ENCODE measurements at places on chromosomes 7 and 10. TPM values are rescaled to one million over a fixed set of nuclear protein-coding genes. Genes with fewer than 3 reads are reported as not detected.

Gene JAZF1
- 24.9 TPM for polyA plus RNA-seq

- DNase-seq: no peak
Measured at GRCh38 chr10:2300231-2300630, 562.9 kb upstream of the ADARB2 start.

Gene STRIP2
- 9.3 TPM for polyA plus RNA-seq

DNA sequence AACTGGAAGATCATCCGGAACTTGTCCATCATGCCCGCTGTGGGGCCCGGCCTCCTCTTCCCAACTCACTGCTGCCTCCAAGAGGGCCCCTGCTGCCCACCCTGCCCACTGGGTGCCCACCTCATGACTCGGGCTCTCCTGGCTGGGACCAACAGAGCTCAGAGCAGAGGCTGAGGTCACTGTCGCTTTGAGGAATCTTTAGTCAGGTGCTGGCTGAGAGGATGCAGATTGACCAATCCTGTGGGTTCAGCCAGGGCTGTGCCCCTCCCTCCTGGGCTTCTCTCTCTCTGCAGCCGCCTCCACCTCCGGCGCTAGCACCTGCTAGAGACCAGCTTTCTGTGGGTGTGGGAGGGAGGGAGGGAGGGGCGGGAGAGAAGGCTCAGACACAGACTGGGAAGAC lies at the start of gene CALHM1:
Gene CALHM1 (minus strand): TSS at position 181 of the 400 bp plus-strand sequence. CDS start 149 bp downstream, at position 32.
- no peak for DNase-seq

- DNase-seq: no peak
Measured at GRCh38 chr10:69303632-69304051, 25.3 kb downstream of the HK1 start.

Gene ATRNL1
- polyA plus RNA-seq: 0.45 TPM

- no peak for DNase-seq
Measured at GRCh38 chr10:121803611-121804010, 124.2 kb downstream of the ATE1 start.

- no peak for DNase-seq
Measured at GRCh38 chr10:22816298-22816653, 101.9 kb upstream of the PIP4K2A start.

- DNase-seq: peak; percentile 10
Measured at GRCh38 chr10:111129363-111129762, 52.5 kb downstream of the ADRA2A start.

- no peak for DNase-seq
Measured at GRCh38 chr10:132436861-132437410, 39.9 kb downstream of the PWWP2B start.

DNA sequence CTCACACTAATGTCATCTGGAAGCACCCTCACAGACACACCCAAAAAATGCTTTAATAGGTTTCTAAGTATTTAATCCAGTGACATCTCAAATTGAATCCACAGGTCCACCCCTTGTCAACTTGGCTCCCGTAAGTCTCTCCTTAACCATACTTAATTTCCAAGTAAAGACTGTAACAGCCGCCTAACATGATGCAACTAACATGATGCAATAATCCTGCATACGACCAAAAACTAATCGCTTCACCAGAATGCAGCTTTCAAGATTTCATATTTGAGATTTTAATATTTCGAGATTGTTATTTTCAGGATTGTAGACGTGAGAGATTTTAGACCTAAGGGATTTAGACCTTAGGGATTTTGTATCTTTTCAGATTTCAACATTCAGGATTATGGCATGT lies 3.7 kb upstream of the HDAC9 start:
- DNase-seq: no peak

DNA sequence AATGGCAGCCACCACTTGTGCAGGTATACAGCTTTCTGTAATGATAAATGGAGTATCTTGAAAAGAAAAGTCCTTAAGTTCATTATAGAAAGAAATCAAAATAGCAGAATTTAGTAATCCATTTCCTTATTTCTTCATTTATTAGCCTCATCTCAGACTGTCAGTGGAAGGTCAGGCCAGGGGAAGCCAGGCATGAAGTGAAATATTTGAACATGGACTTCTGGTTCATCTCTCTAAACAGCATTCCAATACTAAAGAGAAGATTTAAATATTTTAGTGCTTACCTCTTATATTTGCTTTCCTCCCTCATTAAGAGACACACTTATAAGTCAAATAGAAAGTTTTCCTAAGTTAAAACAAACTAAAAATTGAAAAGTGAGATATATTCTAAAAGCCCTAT lies 26.8 kb downstream of the TRDMT1 start:
- DNase-seq: no peak

GRCh38 chr7:77308792-77309191 lies 107.4 kb downstream of the GSAP start:
- no peak for DNase-seq

Gene RET
- 4.7 TPM for polyA plus RNA-seq

- DNase-seq: no peak
Measured at GRCh38 chr10:120667276-120667675, 183.9 kb upstream of the WDR11 start.

- no peak for DNase-seq
Measured at GRCh38 chr10:70866424-70866823, 21.9 kb downstream of the PCBD1 start.

DNA sequence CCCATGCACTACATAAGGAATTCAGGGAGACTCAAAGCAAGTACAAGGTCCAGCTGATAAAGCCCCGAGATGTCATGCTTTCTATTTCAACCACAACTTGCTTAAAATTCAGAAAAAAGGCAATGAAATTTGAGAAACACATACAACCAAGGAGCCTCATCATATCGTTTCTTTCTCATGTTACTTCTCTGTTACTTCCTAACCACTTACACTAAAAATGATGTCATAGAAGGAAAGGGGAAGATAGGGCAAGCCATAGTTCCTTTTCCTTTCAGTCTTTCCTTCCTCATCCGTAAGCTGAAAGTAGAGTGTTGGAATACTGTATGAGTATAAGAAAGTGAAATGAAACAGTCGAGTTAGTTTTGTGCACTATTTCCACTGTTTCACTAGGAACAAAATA lies 27.9 kb upstream of the CDK14 start:
- DNase-seq: no peak

DNA sequence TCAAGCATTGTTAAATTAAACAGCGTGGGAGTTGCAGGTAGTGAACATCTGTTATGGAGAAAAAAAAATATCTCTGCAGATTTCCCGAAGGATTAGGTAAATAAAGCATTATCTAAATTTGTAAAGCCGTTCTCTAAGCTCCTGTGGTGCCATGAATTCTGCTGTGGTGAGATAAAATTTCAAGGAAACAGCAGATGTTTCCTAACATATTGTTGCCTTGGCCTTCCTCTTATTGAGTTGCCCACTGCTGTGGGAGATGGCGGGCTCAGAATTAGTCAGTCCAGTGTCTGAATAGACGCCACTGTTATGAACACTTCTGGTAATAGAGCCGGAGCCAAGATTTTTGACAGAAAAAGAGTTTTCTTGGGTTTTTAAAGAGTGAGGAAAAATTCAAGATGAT lies 82.6 kb upstream of the ELMO1 start:
- DNase-seq: no peak

DNA sequence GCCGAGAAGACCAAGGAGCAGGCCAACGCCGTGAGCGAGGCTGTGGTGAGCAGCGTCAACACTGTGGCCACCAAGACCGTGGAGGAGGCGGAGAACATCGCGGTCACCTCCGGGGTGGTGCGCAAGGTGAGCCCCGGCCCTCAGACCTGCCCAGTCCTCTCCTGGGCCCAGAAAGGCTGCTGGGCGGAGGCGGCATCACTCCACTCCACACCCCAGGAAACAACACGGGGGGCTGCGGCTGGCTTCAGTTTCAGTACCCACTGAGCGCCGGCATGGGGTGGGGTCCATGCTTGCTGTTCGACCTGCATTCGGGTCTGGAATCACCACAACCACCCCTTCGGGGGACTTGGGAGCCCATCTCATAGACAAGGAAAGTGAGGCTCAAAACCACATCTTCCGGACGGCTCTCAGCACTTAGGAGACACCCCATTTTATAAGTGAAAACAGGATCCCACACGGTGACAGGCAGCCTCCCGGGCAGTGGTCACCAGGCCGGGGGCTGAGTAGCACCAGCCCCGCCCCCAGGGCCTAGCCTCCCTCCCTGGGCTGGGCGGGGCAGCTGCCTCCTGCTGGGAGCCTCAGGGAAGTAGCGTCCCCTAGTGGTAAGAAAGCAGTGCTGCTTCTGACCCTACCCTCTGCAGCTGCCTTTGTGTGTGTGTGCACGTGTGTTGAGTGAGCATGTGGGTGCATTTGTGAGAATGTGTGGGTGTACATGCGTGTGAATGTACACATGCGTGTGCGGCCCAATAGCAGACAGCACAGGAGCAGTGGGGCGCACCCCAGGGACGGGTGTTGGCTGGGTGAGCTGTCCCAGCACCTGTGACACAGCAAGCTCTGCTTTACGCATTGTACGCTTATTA lies 1.8 kb downstream of the SNCG start:
- DNase-seq: no peak

DNA sequence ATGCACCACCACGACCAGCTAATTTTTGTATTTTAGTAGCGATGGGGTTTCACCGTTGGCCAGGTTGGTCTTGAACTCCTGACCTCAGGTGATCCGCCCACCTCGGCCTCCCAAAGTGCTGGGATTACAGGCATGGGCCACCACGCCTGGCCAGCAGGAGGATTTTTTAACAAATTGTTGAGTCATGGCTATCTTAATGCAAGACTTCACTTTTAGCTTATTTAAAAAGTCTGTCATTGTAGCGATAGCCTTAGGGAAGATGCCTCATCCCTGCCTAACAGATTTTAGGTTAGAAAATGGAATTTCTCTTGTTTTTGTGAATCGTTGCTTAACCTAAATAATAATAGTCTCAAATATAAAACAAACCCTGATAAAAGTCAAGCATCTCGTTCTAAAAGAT lies 35.5 kb downstream of the PPP2R2D start:
- no peak for DNase-seq

Gene SH2D4B
- 0.10 TPM for polyA plus RNA-seq

- no peak for DNase-seq
Measured at GRCh38 chr7:148863324-148863723, 20.8 kb downstream of the EZH2 start.

- no peak for DNase-seq
Measured at GRCh38 chr7:19336836-19337383, 191.7 kb upstream of the FERD3L start.

Gene MRPS17
- polyA plus RNA-seq: 10.7 TPM

Gene IFIT5
- 8.5 TPM for polyA plus RNA-seq

DNA sequence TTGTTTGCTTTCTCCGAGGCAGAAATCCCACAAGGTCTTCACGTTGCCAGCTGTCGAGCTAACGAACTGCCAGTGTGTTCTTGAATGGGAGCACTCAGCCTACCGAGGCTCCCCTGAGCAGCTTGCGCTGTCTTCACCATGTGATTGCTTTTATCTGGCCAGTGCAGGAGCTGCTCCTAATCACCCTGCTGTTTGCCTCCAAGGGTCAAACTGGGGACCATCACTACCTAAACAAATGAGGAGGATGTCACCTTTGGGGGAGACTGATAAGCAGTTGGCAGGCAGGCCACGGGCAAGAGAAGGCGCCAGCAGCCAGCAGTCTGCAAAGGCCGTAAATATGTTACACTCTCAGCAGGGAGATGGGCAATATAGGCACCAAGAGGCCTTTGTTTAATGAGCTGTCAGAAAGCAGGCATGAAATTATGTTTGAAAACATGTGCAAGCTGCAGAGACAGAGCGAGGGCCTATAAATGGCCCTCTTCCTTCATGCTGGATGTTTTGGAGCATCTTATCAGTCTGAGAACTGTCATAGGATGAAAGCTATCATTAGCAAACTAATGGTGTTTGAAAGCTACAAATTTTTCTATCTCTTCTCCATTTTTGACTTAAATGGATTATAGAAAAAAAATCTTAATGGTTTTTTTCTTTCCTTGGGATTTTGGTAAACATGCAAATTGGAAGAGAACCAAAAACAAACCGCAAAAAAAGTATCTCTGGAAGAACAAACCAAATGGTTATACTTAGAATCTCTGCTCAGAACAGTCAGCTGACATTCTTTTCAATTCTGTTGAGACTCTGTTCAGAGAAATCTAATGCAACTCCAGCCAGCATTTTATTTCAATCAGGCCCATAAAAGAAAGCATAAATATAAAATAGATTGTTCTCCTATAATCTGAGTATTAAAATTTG lies 267.3 kb upstream of the NPVF start:
- no peak for DNase-seq

Gene JAKMIP3
- polyA plus RNA-seq: 0.80 TPM

Measured in hindlimb muscle (tissue), 1 donor.